Body of pancreas (tissue), 4 donors: ENCODE measurements at places on chromosomes 6 and 20.

DNA sequence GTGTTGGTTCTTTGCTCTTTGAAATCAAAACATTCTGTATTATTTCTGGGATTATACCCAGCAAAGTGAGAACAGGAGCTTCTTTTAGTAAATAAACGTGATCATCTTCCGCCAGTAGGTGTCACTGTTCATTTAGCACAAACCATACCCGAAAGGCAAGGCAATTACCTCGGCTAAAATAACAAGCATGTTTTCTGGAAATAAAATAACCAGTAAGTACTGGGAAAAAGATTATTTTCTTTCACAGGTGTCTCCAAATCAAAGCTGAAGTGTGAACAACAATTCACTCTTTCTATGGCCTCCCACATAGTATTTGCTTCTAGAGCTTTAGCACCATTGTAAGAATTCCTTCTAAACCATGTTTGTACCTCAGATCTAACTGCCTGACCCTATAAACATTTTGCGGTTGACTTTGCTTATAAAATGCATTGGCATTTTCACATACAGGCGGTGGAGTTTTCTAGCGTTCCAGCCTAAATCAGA is 144.6 kb upstream of the AGPAT4 start:
- DNase-seq = peak; percentile 64

DNA sequence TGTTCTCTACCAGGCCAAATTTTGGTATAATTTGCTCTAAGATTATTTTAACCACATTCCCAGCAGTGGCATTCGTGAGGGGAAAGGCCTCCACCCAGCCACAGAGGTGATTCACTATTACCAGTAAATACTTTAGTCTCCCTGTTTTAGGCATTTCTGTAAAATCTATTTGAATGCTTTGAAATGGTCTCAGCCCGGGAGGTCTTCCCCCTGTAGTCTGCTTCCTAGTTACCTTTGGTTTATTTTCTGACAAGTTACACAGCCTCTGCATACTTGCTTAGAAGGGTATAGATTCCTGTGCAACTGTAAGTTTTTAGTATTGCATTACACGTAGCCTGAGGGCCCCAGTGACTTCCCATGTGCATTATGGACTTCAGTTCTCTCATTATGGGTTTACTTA is 248.7 kb downstream of the C6orf118 start:
- DNase-seq = no peak

DNA sequence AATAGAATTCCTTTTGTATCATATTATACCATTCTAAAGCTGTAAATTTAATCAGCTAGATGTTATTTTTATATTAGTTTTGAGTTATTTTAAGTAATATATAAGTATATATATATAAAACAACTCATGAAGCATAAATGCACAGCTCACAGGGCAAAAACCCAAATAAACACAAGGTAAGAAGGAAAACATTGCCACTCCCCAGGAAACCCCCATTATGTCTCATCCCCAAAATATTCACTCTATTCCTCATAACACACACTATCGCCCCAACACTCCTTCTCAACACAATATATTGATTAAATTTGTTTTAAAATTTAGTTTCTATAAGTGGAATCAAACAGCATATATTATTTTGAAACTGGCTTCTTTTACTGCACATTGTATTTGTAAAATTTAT is 98.6 kb upstream of the FAM83B start:
- no peak for DNase-seq

DNA sequence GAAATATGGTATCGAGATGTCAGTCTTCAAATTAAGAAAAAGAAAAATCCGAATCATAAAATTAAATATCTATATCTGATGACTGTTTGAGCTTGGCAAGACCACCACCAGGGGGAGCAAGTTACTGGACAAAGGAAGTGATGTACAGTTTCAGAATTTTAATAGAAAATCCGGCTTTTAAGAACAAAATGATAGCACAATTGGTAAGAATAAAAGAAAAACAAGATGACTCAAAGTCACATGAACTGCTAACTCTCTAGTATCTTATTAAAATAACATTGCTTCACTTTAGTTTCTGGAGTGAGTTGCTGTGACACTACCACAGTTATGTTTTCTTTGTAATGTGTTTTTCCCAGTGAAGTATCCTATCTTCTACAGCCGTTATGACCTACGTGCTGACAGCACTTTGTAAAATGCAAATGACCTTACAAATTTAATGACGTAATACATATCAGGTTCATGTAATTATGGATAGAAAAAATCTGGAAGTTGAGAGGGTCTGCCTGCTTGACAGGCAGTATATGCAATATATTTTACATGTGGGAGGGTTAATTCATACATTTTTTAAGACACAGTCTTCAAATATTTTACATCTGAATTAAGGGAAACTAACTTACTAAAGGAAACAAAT is 405.3 kb upstream of the HS3ST5 start:
- peak; percentile 62 for DNase-seq

- DNase-seq = no peak
Observed at GRCh38 chr6:30781395-30781742, 37.0 kb upstream of the IER3 start.

DNA sequence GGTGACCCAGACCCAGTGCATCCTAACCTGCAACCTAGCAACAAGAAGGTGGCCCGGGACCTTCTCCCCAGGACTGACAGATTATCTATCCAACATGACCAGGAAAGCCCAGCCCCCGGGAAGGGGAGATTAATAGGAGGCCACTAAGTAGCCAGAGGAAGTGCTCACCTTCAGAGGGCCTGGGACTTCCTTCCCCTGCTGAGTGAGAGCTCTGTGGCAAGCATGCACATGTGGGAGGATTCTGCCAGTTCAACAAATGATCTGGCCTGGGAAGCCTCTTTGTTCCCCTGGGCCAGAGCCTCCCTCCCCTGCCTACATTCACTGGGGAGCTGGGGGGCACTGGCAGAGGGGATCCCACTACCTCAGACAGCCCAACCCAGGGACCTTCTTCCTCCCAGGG is 39.6 kb downstream of the SHLD1 start:
- DNase-seq = no peak

DNA sequence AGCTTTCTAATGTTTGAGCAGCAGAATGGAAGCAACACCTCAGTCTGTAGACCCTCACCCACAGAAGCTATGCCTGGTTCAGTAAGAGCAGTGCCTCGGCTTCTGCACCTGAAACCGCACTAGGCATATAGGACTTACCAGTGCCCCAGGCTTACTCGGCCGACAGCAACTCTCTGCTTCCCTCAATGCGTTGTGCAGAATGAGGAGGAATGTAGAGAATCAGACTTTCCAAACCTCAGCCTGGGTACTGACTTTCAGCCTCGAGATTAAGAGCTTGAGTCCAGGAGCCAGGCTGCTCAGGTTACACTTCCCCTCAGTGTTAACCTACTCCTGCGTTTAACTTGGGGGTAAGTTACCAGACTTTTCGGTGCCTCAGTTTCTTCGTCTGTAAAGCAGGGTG is 8.6 kb downstream of the EYA2 start:
- DNase-seq = no peak

DNA sequence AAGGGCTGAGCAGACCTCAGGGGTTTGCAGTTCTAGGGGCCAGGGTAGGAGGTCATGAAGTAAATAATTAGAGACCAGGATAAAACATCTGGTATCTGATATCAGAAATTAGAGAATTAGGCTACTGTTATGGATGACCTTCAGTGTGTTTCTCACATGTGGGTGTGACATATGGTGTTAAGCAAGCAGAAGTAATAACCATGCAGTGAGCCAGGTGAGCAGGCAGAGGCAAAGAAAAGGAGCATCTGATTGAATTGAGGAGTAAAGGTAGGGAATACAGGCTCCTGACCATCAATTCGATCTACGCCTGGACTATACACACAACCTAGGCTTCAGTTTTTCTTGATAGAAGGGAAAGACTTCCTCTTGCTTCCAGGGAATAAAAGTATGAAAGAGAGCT is 34.7 kb upstream of the MAP3K7 start:
- DNase-seq = no peak

- peak; percentile 64 for DNase-seq
Observed at GRCh38 chr6:169725125-169726048, 1.1 kb upstream of the PHF10 start.

GRCh38 chr20:30376767-30377658 is 880.5 kb upstream of the DEFB115 start:
- DNase-seq = peak; percentile 87

DNA sequence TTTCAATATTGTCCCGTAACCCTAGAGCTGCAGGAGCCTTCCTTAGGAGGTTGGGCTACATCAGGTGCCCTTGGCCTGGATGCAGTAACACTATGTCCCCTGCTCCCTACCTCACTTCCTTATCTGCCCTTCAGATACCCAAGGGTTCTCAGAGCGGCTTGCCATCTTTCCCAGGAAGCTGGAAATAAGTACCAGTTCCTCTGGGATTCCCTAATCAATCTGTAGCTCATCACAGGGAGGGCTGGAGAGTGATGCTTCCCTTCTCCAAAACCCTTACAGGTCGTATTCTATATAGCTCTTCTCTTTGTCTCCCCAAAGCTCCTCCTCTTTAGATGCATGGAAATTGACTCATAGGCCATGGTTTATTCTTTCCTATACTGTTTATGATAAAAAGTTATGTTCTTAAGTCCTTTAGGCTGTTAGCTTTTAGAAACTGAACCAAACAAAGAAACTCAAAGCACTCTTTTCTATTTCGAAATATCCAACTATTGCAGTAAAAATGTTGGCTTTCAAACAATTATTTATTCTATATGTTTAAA is 4.2 kb downstream of the MYCT1 start:
- DNase-seq = no peak

DNA sequence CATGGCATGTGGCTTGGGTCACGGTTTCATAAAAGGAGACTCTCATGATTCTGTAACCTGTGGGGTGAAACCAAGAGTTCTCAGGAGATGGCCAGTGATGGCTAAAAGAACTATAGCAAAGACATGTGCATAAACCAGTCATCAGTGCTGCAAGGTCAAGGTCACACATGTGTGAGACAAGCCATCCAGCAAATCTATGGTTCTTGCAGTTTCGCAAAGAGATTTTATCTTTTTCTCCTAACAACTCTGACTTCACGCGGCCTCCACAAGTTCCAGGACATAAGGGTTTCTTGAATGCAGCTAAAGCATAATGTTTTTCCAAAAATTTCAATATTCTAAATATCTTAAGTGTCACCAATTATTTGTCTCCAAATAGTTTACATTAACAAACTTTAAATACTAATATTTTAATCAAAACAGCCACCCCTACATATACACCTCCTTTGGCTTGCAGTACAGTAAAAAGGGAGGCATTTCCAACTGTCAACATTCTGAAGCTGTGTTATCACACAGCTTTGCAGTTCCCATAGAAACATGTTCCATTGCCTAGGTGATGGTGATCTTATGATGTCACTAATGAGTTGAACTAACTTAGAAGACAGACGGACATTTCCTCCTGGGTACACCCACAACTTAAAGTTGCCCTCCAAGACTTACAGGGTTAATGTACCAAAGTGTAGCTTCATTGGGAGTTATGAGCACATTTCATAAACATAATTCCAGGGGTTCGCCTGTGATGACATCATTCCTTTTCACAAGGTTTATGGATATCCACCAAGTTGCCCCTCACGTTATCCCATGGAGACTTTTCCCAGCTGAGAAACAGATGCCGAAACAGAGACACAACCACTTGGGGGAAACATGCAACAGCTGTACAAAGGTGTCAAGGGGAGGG is 250.9 kb upstream of the PDE10A start:
- DNase-seq = no peak

- DNase-seq = no peak
Observed at GRCh38 chr6:88964509-88964908, 1.1 kb upstream of the RNGTT start.

GRCh38 chr6:137850816-137851602 is 16.1 kb upstream of the TNFAIP3 start:
- DNase-seq = no peak

- no peak for DNase-seq
Observed at GRCh38 chr6:159455700-159456274, 237.3 kb downstream of the SOD2 start.

- DNase-seq = no peak
Observed at GRCh38 chr6:44868910-44869309, 459.2 kb upstream of the RUNX2 start.

DNA sequence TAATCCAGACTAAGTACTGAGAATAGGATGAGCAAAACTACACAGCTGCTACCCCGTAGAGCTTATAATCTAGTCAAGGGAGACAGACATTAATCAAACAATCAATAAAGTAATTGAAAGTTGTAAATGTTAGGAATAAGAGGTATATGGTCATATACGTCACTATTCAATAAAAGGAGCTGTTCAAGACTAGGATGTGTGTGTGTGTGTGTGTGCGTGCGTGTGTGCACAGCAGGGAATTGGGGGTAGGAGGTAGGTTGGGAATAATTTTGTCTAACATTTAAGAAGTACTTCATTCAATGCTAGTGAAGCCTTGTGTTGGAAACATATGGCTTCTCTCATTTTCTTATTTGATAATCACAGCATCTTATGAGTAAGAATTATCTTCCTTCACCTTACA is 41.8 kb downstream of the SESN1 start:
- DNase-seq = no peak

DNA sequence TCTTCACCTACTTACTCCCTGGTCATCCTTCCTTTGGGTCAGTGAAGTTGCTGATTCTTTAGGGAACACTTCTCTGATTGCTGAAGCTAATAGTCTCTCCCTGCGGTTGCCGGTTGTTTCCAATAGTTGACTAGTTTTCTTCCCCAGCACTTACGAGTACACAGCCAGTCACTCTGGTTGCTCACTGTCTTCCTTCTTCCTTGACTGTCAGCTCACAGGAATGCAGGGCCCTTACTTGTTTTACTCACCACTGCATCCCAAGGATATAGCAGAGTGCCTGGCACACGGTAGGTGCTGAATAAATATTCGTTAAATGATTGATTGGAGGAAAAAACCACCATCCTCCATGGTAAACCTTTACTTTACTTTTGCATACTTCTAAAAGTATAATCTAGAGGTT is 345.0 kb downstream of the QKI start:
- no peak for DNase-seq

- DNase-seq = no peak
Observed at GRCh38 chr6:122568797-122569221, 41.4 kb upstream of the PKIB start.

DNA sequence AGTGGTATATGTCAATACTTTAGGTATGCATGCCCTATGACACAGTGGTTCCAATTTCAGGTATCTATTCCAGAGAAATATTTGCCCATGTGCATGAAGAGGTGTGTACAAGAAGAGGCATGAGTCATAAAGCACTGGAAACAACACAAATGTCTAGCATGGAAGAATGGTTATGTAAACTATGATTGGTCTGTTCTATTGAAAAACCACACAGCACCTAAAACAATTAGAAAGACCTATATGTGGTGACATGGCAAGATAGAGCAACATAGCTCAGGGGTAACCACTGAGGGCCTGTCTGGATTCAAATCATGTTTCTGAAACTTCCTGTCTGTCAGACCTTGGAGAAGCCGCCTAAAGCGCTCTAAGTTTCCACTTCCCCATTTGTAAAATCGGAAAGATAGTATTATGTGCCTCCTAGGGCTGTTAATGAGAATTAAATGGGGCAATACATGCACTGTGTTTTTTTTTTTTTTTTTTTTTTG is 76.0 kb upstream of the SHLD1 start:
- DNase-seq = peak; percentile 14
